EH (cell line): ENCODE measurements at places on chromosomes 4 and X.

GRCh38 chrX:108516184-108516583 is 76.5 kb downstream of the COL4A5 start:
- peak; percentile 47 for DNase-seq

DNA sequence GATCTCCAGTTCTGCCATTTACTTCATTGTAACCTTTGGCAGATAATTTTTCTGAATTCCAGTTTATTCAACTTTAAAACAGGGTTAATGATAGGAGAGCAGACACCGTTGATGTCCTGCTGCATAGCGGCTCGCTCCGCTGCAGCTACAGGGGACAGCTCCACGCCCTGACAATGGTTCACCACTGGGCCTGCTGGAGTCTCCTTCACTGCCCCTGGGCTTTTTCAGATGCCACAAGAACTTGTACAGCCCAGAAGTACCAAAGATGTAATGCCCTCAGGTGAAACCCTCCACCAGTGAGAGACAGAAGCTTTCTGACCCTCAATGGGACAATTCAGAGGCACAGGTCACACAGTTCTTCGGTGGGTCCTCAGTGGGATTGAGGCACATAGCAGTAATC is 22.7 kb upstream of the SEPTIN11 start:
- DNase-seq: no peak

DNA sequence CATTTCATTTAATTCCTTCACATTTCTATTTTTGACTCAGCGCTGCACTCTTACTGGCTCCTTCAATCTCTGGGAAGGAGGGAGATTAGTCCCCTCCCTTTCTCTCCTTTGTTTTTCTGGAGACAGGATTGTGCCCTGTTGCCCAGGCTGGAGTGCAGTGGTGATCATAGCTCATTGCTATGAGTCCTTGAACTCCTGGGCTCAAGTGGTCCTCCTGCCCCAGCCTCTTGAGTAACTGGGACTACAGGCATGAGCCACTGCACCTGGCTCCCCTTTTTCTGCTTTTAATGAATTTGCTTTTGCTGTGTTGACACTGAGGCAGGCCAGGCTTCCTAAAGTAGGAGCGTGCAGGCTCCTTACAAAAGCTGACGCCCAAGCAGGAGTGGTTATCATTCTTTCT is 10.5 kb downstream of the TBC1D14 start:
- DNase-seq: no peak

DNA sequence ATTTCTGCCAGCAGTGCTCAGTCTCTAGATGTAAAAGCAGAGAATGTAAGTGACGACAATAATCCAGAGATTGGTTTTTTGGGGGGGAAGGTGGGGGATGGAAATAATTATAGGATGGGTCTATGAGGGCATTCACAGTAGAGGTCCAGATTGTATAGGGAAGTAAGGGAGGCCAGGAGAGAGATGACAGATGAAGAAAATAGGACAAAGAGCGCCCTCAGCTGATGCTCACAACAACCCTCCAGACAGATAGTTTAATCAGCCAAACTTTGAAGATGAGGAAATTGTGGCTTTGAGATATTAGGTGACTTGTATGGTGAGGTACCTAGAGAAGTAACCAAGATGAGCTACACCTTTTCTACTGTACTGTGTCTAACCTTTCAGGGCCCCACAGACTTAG is 137.9 kb downstream of the MAGEB17 start:
- no peak for DNase-seq

- no peak for DNase-seq
Measured at GRCh38 chr4:91914176-91914804, 389.5 kb upstream of the GRID2 start.

DNA sequence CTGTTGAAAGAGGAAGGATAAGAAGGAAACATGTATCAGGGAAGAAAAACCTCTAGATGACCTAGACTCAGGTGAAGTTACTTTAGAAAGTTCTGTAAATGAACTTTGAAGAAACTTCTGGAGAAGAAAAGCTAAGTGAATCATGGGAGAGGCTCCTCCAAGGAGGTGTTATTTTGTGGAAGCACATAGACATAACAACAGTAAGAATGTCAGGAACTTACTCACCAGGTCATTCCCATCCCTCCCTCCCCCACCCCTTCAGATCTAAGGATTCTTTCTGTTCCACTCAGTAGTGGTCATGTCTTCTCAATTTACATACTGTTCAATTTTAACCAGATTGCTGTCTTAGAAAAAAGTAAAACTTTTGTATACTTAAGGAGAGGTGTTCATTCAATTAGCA is 310.5 kb upstream of the DDX53 start:
- peak; percentile 27 for DNase-seq
